ENCODE measurements at places on chromosomes 2 and 18. TPM values are rescaled to one million over a fixed set of nuclear protein-coding genes. Genes with fewer than 3 reads are reported as not detected.

Gene ZNF532
- 44.4 TPM for total RNA-seq

Gene ERCC3
- total RNA-seq = 31.3 TPM

Gene GREB1
- 0.26 TPM for total RNA-seq

Gene MAL
- not detected for total RNA-seq
